Activated T-cell treated with anti-CD3 and anti-CD28 coated beads, Interleukin-2, amount 50 U/mL, for 72 hours (primary cell): ENCODE measurements at places on chromosomes 11 and 22.

DNA sequence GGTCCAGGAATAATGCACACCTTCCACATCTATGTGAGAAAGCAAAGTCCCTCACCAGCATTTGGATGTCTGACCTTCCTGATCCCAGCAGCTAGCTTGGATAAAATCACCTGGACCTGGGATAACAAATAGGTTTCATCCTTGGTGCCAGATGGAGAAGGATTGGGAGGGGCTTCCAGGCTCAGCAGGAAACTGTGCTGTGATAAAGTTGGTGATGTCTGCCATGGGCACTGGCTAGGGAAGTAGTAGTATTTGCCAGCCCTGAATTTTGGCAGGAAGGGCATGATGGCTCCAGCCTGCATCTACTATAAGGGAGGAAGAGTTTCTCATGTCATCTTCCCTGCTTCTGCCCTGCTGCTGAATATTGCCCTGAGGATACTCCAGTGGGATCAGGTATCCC lies 37.5 kb downstream of the C11orf91 start:
- DNase-seq = no peak

- DNase-seq = no peak
Observed at GRCh38 chr22:50153056-50153755, 17.3 kb upstream of the PANX2 start.

- DNase-seq = no peak
Observed at GRCh38 chr11:114318361-114318760, 22.2 kb downstream of the NNMT start.

DNA sequence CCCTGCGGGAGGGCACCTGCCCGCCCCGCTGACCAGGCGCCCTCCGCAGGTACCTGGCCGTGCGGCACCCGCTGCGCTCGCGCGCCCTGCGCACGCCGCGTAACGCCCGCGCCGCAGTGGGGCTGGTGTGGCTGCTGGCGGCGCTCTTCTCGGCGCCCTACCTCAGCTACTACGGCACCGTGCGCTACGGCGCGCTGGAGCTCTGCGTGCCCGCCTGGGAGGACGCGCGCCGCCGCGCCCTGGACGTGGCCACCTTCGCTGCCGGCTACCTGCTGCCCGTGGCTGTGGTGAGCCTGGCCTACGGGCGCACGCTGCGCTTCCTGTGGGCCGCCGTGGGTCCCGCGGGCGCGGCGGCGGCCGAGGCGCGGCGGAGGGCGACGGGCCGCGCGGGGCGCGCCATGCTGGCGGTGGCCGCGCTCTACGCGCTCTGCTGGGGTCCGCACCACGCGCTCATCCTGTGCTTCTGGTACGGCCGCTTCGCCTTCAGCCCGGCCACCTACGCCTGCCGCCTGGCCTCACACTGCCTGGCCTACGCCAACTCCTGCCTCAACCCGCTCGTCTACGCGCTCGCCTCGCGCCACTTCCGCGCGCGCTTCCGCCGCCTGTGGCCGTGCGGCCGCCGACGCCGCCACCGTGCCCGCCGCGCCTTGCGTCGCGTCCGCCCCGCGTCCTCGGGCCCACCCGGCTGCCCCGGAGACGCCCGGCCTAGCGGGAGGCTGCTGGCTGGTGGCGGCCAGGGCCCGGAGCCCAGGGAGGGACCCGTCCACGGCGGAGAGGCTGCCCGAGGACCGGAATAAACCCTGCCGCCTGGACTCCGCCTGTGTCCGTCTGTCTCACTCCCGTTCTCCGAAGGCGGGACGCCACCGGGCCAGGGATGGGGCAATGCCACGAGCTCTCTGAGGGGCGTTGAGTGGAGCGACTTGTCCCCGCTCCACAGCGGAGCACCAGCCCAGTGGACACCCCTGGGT lies 1.8 kb downstream of the GALR3 start:
- peak; percentile 38 for DNase-seq

DNA sequence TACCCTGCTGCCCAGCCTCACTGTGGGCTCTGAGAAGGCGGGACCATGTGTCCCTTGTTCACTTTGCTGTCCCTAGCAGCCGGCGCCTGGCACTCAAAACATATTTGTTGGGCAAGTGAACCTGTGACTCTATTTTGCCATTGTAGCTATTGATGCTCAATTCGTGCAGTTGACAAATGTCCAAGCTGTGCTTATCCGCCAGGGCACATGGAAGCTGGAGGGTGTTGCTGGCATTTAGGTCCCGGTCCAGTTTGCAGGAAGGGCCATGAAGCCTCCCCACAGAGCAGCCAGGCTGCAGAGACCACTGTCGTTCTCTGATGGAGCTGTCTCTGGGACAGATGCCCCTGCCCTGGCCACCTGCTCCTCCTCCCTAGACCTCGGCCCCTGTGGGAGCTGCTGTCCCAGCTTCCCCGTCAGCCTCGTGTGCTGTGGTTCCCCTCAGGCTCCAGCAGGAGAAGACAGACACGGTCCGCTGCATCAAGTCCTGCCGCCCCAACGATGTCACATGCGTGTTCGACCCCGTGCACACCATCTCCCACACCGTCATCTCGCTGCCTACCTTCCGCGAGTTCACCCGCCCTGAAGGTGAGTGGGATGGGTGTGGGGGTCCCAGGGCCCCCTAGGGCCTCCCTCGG lies 71.5 kb downstream of the FBLN1 start:
- no peak for DNase-seq

- no peak for DNase-seq
Observed at GRCh38 chr22:45743687-45744086, 72.1 kb downstream of the ATXN10 start.

DNA sequence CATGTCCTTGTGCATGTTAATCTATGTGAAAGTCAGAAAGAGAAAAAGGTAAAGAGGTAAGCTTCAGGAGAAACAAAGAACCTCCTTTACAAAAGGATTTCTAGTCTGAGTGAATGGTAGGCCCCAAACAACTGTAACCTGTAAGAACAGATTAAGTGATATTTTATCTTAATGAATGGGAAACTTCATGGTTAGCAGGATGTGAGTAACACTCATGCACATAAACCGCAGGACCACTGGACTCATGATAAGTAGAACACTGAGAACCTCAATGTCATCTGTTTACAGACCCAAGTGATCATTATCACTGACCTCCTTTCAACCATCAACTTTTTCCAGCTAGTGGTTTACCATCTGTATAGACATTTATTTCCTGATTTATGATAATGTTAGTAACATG lies 19.9 kb downstream of the OR8G5 start:
- no peak for DNase-seq

- DNase-seq = no peak
Observed at GRCh38 chr22:46256358-46256958, 6.4 kb upstream of the CDPF1 start.

GRCh38 chr11:45812581-45813548 lies 7.9 kb downstream of the SLC35C1 start:
- DNase-seq = no peak

DNA sequence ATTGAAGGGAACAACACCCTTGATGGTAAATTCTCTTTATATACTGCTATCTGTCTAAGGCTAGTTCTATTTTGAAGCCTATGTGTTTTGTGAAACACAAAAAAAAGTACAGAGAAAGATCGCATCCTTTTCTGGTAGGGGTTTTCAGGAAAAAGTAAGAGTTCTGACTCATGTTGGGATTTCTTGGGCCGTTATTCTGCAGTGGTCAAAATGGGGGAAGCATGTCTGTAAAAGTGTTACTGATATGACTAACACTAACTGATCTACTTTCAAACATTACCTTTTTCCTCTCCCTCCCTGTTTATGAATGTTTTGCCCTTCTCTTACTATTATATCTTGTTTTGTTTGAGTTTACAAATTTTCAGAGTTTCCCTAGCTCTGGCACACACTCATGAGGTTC lies 53.9 kb downstream of the CTNND1 start:
- no peak for DNase-seq

GRCh38 chr11:104076455-104076854 lies 40.0 kb downstream of the DDI1 start:
- no peak for DNase-seq

GRCh38 chr11:6625156-6625831 lies 6.1 kb upstream of the TPP1 start:
- no peak for DNase-seq

DNA sequence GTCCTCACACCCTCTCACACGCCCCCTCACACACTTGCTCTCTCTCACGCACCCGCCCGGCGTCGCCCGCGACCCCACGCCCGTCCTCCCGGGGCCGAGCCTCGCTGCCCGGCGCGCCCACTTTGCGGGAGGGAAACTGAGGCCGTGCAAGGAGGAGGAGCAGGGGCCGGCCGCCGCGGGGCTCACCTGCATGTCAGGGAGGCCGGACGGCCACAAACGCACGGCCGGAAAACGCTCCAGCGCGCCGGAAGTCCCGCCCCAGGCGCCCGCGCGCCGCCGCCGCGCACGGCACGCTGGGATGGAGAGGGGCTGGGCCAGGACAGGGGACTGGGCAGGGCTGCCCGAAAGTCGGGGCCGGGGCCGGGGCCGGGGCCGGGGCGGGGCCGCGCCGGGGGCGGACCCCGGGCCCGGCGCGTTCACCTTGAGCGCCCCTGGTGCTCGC lies at the start of gene CHID1:
Gene CHID1 (minus strand): TSS at position 222 of the 442 bp plus-strand sequence. CDS start 5,994 bp downstream, outside the sequence.
- peak; percentile 95 for DNase-seq

- no peak for DNase-seq
Observed at GRCh38 chr22:35384975-35385588, 4.2 kb downstream of the HMOX1 start.

- no peak for DNase-seq
Observed at GRCh38 chr11:103257360-103257759, 148.1 kb downstream of the DYNC2H1 start.

- DNase-seq = no peak
Observed at GRCh38 chr11:126929179-126930061, 71.2 kb downstream of the KIRREL3 start.

DNA sequence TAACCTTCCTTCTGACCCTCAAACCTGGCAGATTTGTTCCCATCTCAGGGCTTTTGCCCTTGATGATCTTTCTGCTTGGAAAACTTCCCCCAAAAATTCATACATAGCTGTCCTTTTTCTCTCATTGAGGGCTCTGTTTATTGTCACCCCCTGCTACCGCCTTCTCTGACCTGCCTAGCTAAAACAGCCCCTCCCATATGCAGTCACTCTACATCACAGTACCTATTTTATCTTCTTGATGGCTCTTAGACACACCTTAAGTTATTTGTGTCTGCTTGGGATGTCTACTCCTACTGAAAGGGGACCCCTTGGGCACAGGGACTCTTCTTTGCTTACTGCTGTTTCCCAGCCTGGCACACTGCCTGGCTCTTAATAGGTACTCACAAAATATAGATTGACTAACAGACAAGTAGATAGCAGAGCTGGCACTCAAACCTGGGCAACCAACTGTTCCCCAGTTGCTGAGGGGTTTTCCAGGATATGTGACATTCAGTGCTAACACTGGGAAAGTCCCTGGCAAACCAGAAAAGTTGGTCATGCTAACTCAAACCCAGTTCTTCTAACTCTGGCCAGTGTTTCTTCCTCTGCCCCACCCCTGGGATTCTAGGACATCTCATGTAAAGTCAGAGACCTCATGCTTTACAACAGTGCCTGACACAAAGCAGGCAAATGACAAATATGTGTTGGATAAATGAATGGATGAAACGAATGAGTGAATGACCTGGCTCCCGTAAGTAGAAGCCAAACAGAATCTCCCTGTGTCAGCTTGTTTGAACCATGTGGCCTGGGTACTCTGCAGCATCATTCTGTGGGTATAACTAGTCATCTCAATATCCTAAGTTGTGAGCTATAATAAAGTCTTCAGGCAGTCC lies 19.8 kb upstream of the FJX1 start:
- DNase-seq = peak; percentile 18

DNA sequence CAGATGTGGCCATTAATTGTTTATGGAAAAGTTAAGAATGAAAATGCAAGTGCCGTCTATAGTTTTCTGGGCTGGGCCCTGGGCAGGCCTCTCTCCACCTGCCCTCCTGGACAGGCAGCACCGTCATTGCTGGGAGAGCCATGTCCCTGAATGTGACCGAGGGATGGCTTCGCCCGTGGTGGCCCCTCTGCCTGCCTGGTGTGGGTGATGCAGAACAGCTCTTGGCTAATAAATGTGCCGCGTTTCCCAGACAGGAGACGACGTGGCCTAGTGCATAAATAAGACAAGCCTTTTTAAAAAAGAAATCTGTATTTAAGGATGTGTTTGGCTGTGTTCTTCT lies 407.3 kb downstream of the TBC1D22A start:
- no peak for DNase-seq

DNA sequence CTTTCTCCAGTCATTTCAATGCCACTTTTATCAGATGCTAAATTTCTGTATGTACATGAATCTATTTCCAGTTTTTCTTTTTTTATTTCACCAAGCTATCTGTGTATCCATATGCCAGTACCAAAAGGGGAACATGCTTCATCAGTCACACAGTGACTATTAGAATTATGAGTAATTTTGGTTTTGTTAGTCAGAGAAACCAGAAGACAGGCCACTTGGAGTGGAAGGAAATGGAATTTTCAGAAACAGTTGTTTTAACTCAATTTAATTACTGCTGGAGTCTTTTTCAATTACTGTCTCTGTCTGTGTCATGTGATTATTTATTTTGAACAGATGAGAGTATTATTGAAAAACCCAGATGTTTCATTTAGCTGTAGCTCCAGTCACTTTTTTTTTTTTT lies 84.6 kb upstream of the ANO3 start:
- DNase-seq = no peak

DNA sequence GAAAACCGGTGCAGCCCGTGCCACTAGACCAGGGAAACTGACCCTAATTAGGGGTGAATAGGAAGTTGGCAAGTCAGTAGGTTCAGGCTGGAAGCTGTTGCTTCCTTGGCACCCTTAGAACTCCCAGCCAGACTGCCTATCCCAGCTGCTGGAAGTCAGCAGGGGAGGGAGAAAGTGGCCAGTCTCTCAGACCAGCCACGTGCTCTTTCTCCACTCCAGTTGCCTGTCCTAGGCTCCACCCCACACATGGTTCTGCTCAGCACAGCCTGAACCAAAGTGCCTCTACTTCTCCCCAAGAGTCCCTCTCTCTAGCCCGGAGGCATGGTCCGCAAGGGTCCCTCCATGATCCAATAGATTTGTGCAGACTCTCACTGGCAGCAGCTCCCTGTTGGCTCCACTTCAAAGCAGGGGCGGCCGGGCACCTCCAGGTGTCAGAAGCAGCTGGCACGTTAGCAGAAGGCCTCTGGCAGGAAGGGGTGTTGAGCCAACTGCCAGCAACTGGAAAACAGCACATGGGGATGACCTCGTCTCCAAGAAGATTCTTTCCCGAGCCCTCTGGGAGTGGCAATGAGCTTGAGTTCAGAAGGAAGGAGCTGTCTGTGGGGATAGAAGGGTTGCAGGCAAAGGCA lies 27.7 kb downstream of the ARFGAP2 start:
- no peak for DNase-seq

DNA sequence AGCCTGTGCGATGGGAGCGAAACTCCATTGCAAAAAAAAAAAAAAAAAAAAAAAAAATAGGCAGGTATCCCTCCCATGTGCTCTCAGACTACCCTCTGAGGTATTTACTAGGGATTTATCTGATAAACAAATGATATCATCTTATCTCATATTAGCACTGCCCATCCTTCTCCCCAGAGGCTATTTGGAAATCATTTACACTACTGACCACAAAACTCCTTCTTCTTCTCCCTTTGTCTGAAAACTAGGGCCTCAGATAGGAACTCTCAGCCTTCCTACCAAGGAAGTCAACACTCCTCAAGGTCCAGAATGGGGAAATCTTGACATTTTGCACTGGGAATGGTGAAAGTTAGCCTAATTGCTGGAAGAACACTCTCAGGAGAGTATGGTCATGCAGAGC lies 46.4 kb downstream of the LARGE2 start:
- no peak for DNase-seq
